ENCODE measurements at places on chromosomes 4 and X.

GRCh38 chr4:134426821-134427220, 225.2 kb upstream of the PABPC4L start:
- no peak for DNase-seq

- DNase-seq: no peak
These were observed 44.5 kb downstream of the SORCS2 start for GRCh38 chr4:7236847-7237246.

DNA sequence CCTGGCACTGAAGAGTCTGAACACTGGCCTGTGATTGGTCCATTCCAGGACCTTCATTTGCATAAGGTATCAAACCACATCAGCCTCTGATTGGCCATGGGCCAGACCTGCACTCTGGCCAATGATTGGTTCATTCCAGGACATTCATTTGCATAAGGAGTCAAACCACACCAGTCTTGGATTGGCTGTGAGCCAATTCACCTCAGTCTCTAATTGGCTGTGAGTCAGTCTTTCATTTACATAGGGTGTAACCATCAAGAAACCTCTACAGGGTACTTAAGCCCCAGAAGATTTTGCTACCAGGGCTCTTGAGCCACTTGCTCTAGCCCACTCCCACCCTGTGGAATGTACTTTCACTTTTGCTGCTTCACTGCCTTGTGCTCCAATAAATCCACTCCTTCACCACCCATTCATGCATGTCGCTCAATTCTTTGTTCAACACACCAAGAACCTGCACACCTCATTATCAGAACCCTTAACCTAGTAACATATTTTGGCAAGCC, 14.2 kb upstream of the HERC5 start:
- no peak for DNase-seq

GRCh38 chrX:25976683-25977310, 161.3 kb upstream of the MAGEB18 start:
- DNase-seq: no peak

GRCh38 chr4:147160908-147161513, 215.3 kb upstream of the TTC29 start:
- DNase-seq: no peak

- no peak for DNase-seq
These were observed 21.6 kb upstream of the PDCL2 start for GRCh38 chr4:55613621-55614020.

GRCh38 chr4:128159967-128160366, 98.9 kb downstream of the LARP1B start:
- no peak for DNase-seq

GRCh38 chrX:7574325-7574724, 268.6 kb upstream of the VCX start:
- no peak for DNase-seq

DNA sequence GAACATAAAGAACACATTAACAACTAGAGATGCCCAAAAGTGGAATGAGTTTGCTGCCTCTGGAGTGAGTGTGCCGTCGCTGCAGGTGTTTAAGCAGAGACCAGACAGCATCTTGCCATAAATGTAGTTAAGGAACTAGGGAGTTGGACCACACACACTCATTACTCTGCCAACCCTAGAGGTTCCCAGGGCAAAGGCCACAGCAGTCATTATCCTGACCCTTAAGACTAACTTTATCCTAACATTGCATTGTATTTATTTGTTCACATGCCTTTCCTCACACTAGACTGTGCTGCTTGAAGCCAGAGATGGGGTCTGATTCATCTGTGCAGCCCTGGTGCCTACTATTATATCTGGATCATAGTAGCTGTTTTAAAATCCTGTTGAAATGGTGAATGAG, 16.9 kb upstream of the PLA2G12A start:
- DNase-seq: no peak

GRCh38 chrX:53280331-53281320, 758 bp downstream of the IQSEC2 start:
- DNase-seq: no peak

DNA sequence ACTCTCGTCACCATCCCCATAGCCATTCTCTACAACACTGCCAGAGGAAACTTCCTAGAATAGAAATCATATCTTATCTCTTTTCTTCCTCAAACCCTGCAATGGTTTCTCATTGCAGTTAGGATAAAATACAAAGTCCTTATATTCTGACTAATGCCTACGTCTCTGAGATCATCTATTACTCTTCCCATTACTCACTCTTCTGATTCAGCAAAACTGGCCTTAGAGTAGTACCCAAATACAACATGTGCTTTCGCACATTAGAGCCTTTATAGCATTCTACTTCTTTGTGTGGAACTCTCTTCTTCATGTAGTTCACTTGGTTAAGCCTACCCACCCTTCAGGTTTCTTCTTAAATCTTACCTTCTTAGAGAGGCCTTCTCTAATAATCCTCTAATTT, 28.0 kb downstream of the LHFPL1 start:
- no peak for DNase-seq

DNA sequence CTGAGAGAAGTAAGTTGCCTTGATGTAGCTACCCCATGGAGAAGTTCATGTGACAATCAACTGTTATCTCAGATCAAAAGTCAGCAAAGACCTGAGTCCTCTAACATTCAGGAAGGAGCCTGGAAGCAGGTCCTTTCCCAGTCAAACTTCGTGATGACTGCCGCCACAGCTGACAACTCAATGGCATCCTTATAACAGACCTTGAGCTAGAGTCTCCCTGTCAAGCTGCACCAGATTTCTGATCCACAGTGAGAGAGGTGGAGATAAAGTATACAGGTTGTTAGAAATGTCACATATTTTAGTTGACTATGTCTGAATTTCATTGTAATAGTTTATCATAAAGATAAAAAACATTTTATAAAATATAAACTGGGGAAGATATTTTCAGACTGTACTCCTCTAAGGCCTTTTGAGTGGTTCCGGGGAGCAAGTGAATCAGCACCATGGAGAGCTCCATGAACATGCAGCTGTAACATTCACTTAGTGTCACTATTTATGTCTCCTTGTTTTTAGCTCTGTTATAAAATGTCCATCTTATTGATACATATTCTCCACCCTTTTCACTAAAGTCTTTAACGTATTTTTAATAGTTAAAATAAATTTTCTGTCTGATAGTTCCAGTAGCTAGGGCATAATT, 1653.5 kb upstream of the AGA start:
- no peak for DNase-seq

DNA sequence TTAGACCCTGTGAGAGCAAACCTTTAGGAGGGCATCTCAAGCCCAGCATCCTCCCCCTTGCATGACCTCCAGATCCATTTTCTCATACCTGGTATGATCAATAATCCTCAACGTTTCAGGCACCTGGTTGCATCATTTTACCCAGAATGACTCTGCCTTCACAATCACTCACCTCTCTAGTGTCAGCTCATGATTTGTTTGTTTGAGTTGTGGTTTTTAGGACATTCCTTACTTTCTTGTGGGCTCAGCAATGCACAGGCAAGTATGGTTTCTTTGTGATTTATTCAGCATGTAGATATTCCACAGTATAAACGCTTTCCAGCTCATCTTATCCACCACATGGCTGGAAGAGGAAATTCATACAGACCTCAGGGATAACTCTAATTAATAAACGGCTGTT, 93.6 kb upstream of the CPEB2 start:
- no peak for DNase-seq

DNA sequence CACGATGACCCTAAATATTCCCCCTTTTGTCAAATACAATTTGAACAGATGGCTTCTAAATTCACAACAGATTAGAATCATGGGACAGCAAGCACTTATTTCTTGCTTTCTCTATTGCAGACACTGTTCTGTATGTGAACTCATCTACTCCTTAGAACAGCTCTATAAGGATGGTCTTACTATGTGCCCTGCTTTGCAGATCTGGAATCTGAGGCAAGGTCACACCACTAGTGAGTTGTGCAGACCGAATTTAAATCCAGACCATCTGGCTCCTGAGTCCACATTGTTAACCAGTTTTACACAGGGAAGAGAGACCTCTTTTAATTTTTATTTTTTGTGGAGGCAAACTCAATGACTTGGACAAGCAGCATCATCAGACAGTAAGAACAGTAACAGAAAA, 50.2 kb downstream of the GPRIN3 start:
- no peak for DNase-seq

DNA sequence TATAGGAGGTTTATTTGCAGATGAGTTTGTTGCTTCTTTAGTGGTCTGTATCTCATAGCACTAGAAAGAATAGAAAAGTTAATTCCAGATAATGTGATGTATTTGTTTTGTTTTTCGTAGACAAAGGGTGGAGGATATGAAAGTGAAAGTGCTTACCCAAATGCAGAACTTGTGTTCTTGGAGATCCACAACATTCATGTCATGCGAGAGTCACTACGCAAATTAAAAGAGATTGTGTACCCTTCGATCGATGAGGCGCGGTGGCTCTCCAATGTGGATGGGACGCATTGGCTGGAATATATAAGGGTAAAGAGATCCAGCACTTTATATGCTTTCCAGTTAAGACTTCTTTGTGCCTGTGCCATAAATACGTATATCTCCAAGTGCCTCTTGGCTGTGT, 43.3 kb downstream of the MTMR1 start:
- no peak for DNase-seq

DNA sequence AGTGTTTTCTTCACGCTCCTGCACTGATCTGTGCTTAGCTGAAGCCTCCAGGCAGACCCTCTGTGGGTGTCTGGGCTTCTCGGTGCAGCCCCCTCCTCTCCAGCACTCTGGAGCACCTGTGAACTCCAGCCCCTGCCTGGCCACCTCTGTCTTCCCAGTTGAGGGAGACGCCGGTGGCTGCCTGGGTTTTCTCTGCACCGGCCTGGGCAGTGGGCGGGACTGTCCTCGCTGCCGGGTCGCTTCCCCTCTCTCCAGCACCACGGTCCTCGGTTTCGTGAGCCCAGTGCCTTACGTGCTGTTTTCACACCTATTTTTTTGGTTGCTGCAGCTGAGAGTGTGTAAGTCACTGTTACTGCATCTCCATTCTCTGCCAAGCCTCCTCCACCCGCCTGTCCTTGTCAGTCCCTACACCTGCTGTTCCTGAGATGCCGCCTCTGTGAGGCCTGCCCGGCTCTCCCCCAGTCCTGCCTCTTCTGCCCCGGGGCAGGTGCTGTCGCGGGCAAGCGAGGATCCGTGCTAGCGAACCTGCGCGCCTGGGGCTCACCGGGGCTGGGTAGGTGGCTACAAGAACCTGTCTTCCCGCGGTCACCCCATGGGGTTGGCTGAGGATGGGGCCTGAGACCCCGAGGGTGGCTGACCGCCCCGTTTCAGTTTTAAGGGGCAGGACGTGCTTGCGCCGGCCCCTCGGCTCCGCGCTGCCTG, 2.4 kb upstream of the FGFRL1 start:
- no peak for DNase-seq

DNA sequence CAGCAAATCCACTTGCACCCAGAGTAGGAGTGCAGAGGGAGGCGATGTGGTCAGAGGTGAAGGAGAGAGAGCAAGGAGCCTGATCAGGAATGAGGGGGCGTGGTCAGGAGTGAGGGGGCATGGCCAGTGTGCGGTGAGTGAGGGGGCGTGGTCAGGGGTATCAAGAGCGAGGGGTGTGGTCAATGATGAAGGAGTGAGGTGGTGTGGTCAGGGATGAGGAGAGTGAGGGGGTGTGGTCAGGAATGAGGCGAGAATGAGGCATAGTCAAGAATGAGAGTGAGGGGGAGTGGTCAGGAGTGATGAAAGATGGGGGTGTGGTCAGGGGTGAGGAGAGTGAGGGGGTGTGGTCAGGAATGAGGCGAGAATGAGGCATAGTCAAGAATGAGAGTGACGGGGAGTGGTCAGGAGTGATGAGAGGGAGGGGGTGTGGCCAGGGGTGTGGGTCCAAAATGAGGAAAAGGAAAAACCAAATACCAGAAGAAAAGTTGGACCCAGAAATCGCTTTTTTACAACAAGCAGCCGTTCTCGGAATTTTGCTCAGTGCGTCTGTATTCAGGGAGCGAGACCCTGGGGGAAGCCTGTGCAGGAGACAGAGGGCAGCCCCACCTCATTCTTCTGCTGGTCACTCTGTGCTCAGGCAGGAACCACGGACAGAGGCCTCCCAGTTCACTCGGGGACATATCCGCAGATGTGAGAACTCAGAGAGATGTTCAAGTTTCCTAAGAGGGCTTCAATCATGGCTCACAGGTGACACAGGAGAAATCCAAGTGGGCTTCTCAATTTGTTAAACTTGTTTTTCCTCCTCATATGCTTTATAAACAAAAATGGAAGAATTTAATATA, 47.5 kb downstream of the MAGEA1 start:
- no peak for DNase-seq

GRCh38 chrX:39693298-39693697, 404.5 kb downstream of the BCOR start:
- DNase-seq: no peak

DNA sequence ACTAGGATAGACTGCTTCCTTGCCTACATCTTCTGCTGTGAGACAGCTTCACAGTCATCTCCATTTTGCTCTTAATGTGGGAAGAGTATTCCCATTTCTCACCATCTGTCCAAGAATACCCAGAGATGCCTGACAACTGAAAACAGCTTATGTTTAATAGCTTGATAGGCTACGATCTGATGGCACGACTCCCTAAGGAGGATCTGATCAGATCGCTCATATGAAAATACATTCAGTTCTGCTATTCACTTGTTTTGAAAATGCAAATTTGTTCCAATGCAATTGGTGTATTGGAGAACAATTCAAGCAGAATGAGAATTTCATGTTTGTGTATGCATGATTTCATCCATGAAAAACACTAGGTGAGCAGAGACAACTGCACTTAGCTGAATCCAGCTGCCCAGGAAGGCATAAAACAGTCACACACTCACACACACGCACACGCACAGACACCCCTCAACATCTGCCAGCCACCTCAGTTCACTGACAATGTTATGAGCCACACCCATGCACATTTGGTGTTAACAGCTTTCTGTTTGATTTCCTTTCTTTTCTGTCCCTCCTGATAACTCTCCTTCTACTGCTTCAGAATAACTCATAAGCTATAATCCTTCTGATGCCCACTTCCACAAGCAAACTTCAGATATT, 29.6 kb downstream of the TRIML1 start:
- no peak for DNase-seq

- no peak for DNase-seq
These were observed 789.4 kb downstream of the STPG2 start for GRCh38 chr4:97353876-97354275.

All from stimulated activated CD8-positive, alpha-beta memory T cell treated with anti-CD3 and anti-CD28 coated beads, Interleukin-4, amount 100 ng/mL, for 24 hours (primary cell).